NAMALWA (cell line): ENCODE measurements at places on chromosomes 13 and 19.

- no peak for DNase-seq
Observed at GRCh38 chr19:36257520-36257876, 42.6 kb downstream of the ZNF146 start.

GRCh38 chr19:42558450-42559150 lies 30.3 kb upstream of the CEACAM1 start:
- DNase-seq, result no peak

- no peak for DNase-seq
Observed at GRCh38 chr13:30429721-30430694, 7.7 kb downstream of the UBE2L5 start.

DNA sequence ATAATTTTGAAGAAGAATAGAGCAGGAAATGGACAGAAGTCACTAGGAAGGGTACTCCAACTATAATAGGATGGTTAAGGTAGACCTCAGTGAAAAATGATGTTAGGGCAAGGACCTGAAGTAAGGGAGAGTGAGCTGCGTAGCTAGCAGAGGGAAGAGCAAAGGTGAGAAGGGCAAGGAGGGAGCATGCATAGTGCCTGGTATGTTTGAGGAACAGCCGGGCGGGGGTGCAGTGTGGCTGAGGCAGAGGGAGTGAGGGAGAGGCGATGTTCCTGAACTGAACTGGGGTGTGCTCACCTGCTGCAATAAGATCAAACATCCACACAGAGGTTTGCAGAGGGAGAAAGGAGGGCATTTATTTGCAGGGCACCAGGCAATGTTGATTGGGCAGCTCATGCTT lies 110.4 kb downstream of the DNAJC15 start:
- no peak for DNase-seq
